ENCODE measurements at places on chromosomes 4 and X. TPM values are rescaled to one million over a fixed set of nuclear protein-coding genes. Genes with fewer than 3 reads are reported as not detected.

The THAP9 gene
- total RNA-seq, result 3.3 TPM

The SYP gene
- total RNA-seq, result 1.1 TPM

The TFDP3 gene
- not detected for total RNA-seq

The MYOZ2 gene
- not detected for total RNA-seq

The MAGEB1 gene
- total RNA-seq, result not detected

The MAGEA2B gene
- total RNA-seq, result not detected

The TAF7L gene
- not detected for total RNA-seq

The APBB2 gene
- 0.53 TPM for total RNA-seq

Data from activated CD8-positive, alpha-beta T cell treated with anti-CD3 and anti-CD28 coated beads, Interleukin-2, amount 10 ng/mL, durations not matched to agents 7 days and 5 days (primary cell).